Right renal pelvis (tissue), 4 donors: ENCODE measurements at places on chromosomes 12 and 14. TPM values are rescaled to one million over a fixed set of nuclear protein-coding genes. Genes with fewer than 3 reads are reported as not detected.

- DNase-seq, result no peak
Measured at GRCh38 chr12:63150713-63151622, at the start of gene AVPR1A. AVPR1A (minus strand) TSS chr12:63151201; CDS start chr12:63150836, 365 bp downstream.

DNA sequence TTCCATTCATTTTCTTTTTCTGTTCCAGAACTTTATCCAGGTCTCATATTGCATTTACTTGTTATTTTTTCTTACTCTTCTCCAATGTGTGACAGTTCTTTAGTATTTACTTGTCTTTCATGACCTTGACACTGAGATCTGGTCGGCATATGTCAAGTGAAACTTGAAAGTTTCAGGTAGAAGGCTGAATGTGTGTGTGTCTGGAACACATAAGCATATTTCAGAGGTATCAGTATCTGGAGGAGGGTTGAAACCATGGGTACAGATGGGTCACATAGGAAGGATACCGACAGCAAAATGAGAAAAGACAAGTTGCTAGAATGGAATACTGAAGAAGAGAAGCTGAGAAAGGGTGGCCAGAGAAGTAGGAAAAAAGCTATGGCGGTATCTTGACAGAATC is 22.5 kb upstream of the PTGDR start:
- no peak for DNase-seq

GRCh38 chr14:61178226-61179060 is 102.7 kb downstream of the TMEM30B start:
- no peak for DNase-seq

DNA sequence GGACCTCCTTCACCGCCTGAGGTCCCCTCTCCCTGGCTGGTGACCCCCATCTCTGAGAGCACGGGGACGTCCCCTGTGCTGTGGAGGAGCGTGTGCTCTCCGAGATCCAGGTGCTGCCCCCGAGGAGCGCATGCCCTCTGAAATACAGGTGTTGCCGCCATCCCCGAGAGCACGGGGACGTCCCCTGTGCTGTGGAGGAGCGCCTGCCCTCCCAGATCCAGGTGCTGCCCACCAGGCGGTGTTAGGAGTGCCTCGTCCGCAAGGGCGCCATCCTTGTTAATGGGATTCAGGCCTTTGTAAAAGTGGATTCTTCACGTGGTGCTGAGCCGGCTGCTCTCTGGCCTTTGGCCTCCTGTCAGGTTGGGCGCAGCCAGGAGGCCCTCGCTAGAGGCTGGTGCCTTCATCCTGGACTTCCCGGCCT is 10.1 kb downstream of the NOC4L start:
- no peak for DNase-seq

The GLI1 gene
- 22.4 TPM for polyA plus RNA-seq

- DNase-seq, result no peak
Measured at GRCh38 chr12:128810182-128811127, 13.3 kb downstream of the SLC15A4 start.

DNA sequence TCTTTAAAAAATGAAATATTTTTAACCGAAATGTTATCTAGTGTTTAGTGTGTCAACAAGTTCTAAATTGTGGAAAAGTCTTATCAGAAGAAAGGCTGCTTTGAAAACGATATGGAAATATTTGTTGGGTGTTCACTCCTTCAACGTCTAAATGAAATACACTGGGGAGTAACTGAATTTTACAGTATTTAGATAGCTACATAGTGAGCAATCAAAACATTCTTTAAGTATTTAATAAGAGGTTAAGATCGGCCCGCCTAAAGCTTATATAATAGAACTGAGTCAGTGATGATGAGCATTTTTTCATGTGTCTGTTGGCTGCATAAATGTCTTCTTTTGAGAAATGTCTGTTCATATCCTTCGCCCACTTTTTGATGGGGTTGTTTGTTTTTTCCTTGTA is 228.3 kb downstream of the RAD51B start:
- DNase-seq, result no peak

DNA sequence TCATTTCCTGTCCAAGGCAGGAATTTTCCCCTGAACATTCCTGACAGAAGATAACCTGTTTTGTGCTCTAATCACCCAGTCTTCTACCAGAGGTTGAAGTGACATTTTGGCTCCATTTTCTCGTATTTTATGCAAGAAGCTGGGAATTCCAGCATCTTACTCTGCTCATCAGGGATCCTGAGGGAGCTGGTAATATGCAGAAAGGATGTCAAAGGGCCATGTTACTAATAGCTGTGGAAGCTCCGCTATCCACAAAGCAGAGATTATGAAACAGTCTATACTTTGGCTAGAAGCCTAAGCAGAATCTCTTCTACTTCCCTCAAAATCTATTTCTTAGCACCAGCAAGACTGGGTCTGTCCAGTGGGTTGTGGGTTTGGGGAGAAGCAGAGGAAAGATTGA is 613.0 kb downstream of the DIO2 start:
- DNase-seq, result no peak
